ENCODE measurements at places on chromosomes 13 and 19.

DNA sequence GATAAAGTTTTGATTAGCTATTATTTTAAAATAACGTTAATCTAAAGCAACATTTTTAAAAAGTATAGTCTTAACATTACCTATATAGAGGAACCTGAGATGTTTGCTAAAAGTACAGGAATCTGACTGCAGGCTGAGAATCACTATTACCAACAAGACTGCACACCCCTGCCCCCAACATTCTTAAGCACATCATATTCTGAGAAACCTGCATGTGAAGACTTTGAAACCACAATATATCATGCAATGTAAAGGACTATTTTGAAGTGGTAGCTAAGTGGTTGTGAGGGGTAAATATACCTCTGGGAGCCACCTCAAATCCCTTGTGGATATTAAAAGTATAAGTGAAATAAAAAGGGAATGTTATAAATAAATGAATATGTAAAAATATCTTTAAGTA is 119.0 kb upstream of the KLF12 start:
- DNase-seq = no peak

DNA sequence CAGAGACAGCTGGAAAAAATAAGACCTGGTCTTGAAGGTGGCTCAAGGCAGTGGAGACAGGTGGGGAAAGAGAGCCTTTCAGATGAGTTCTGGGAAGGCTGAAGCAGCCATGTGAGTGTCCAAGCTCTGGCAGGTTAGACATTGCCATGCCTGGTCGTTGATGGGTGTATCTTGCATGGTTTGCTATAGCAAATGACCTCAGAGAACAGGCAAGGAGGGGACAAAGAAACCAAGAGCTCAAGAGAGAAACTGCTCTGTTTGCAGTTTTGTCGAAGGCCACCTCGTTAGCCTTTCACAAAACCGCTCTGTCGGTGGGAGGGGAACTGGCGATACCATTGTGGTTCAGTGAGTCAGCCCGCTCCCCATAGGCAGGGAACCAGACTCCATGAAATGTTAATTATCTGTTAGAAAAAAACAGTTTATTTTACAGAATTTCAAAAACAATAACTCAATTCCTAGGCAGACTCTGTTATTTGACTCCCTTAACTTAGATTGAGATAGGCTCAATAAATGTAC is 82.8 kb upstream of the ARGLU1 start:
- DNase-seq = no peak

- no peak for DNase-seq
Observed at GRCh38 chr19:47881757-47882156, 4.4 kb downstream of the SULT2A1 start.

DNA sequence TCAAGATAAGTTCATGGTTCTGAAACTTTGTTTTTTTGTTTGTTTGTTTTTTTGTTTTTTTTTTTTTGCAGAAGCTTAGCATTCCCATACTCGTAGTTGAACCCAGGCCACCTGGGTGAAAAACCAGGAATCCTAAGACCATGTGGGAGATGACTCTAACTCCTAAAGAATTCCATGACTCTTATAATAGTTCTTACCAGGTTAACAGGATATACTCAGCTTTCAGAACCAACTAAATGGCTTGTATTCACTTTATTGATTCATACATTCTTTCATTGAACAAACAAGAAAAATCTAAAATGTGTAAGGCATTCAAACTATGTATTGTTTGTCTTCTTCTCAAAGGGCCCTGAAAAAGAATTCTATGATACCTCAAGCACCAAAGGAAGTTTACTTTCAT is 40.5 kb upstream of the KLF5 start:
- no peak for DNase-seq

DNA sequence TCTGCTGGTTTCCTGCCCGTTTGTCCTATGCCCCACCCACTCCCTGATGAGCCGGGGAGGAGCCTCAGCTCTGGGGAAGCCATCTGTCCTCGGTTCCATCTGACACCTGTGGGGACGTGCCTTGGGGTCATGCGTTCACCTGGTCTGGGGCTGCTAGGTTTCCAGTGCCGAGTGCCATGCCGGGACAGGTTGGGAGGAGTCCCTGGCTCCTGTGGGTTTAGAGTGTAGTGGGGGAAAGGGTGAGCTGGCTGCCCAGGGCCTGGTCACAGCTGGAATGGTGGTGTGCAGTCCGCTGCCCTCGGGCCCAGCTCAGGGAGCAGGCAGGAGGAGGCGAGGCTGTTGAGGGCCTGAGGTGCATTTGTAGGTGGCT is 2.5 kb downstream of the KDM4B start:
- no peak for DNase-seq

Data from NCI-H2227 treated with DMSO at 0.1 percent for 48 hours (cell line).